ENCODE measurements at places on chromosomes 3 and 15.

- no peak for DNase-seq
Measured at GRCh38 chr3:17065881-17066280, 181.1 kb downstream of the PLCL2 start.

DNA sequence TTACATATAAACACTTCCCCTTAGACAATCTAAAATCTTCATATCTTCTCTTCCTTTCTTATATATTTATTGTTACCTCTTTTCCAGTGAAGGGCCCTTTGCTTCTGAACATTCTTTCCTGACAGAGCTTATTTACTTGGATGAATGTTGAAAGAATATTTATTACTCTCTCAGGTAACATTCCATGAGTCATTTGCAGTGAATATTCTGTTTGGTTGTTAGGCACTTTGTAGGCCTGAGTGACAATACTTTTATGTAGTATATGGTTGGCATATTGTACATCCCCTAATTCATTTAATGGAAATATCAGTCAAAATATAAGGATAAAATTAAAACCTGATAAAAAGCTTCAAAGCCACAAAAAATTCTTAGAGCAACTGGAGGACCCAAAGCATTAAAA, 260.9 kb upstream of the KCNMB2 start:
- no peak for DNase-seq

DNA sequence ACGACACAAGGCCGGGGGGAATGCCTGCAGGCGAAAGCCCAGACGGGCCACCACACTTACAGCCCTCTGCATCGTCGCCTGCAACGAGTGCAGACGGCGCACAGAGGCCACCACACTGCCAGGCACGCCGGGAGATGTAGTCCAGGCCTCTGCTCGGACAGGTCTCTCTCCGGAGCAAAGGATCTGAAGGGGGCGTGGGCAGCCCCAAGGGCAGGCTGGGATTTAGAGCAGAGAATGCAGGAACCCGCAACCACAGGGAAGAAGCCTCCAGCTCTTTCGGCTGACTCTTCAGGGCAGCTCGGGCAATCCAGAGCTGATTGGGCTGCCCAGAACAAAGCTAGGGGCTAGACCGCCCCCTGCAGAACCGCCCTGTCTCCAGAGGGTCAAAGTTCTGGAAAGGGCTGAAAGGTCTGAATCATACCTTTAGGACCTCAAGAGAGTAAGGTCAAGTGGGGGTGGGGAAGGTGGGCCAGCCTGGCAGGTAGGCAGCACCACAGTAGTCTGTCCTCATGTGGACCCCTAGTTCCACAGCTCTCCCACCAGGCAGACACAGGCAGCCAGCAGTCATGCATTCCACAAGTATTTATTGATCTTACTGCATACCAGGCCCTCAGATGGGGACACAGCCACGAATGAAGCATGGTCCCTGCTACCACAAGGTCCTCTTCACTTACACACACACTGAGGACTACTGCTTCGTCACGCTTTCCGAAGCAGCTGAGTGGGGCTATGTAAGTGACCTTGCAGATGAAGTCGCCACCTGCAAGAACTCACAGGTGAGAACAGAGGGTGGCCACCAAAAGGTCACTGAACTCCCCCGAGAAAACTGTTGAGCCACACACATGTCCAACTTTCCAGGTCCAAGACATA, at the start of gene AMT:
AMT (minus strand) TSS at position 95 of the 870 bp plus-strand sequence; CDS start at position 72, 23 bp downstream.
- peak; percentile 37 for DNase-seq

DNA sequence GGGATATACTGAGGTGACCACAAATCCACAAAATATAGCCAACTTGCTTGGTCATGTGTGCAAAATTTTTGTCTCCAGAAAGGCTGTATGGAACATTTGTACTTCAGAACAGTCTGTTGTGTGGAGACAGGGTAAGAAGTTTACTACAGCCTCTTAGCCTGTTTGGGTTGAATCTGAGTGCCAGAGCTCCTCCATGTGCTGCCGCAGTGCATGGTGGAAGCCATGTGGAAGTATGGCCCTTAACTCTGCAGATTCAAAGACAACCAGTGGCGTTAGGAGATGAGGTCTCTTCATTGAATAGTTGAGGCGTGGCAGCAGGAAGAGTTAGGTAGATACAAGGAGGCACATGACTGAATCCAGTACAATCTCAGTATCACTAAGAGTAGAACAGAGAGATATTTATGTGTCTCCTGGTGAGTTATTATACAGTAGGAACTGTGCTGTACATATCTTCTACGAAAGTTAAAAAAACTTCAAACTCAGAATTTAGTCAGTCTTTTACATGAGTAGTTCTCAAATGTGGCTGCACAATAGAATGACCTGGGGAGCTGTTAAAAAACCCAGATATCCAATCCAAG, 9.4 kb downstream of the EIF2A start:
- no peak for DNase-seq

GRCh38 chr3:90062016-90062415, 954.6 kb downstream of the EPHA3 start:
- no peak for DNase-seq

GRCh38 chr3:140530131-140530530, 147.7 kb upstream of the TRIM42 start:
- DNase-seq, result no peak

- no peak for DNase-seq
Measured at GRCh38 chr3:73500321-73500720, 124.4 kb downstream of the PDZRN3 start.

DNA sequence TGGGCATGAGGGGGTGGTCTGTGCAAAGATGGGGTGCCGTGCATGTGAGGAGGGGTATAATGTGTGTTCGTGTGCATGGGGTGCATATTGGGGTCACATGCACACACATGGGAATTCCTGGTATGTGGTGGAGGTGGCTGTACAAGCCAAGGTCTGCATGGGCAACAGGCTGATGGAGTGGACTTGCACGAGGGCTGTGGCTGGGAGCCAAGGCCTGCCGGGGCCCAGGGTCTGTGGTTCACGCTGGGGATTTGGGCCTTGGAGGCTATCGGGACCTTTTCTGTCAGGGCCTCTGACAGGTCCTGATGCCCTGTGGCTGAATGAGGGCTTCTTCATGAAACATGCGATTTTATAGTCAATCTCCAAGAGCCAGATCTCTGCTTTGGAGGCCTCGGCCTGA, 9.8 kb upstream of the PLXND1 start:
- DNase-seq, result no peak

DNA sequence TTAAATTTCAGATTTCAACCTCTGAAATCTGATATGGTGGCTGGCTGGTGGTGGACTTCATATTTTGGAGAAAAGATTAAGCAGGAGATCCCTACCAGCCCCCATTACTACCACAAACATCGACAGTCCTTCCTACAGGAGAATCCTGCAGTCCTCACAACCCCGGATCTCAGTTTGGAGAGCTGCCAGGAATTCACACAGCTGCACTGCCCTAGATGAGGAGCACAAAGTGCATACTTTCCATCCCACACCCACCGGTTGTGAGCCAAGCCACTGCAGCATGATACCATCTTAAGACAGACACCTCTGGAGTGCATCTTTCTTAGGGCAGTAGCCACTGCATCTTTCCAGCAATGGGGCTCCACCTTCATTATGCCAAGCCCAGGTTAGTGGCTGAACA, 185.5 kb upstream of the GPR149 start:
- DNase-seq, result no peak
